Kidney (tissue), 22 donors: ENCODE measurements at places on chromosomes 1 and 21. TPM values are rescaled to one million over a fixed set of nuclear protein-coding genes. Genes with fewer than 3 reads are reported as not detected.

GRCh38 chr1:46520063-46520911 lies 30.7 kb downstream of the DMBX1 start:
- no peaks in the 10 kb centered on the region for H3K36me3 ChIP-seq
- H3K27ac ChIP-seq: no peak overlapping the region
- peaks cover 6% of the 10 kb centered on the region for H3K4me1 ChIP-seq
- peaks cover 4% of the 10 kb centered on the region for H3K27me3 ChIP-seq
- H3K4me3 ChIP-seq: no peak overlapping the region

The AXDND1 gene
- 0.57 TPM for total RNA-seq

The CYP2J2 gene
- total RNA-seq: 1.0 TPM

The TMEM167B gene
- total RNA-seq: 39.4 TPM

The IRF6 gene
- total RNA-seq: 37.1 TPM

The SERPINC1 gene
- 0.41 TPM for total RNA-seq

- no peak overlapping the region for H3K4me3 ChIP-seq
- H3K27ac ChIP-seq: peak overlapping the region; percentile 96
- H3K27me3 ChIP-seq: no peaks in the 10 kb centered on the region
These were observed 1.2 kb upstream of the SLC25A33 start for GRCh38 chr1:9537863-9538668.

- no peaks in the 10 kb centered on the region for H3K4me1 ChIP-seq
- H3K27me3 ChIP-seq: no peaks in the 10 kb centered on the region
- no peaks in the 10 kb centered on the region for H3K36me3 ChIP-seq
- no peak overlapping the region for H3K4me3 ChIP-seq
These were observed 16.5 kb upstream of the SLC30A1 start for GRCh38 chr1:211595419-211595818.

GRCh38 chr1:119674835-119675289 lies 26.8 kb upstream of the ZNF697 start:
- no peaks in the 10 kb centered on the region for H3K36me3 ChIP-seq
- peaks cover 2% of the 10 kb centered on the region for H3K4me1 ChIP-seq
- H3K27me3 ChIP-seq: no peaks in the 10 kb centered on the region
- H3K4me3 ChIP-seq: peak overlapping the region; percentile 70

DNA sequence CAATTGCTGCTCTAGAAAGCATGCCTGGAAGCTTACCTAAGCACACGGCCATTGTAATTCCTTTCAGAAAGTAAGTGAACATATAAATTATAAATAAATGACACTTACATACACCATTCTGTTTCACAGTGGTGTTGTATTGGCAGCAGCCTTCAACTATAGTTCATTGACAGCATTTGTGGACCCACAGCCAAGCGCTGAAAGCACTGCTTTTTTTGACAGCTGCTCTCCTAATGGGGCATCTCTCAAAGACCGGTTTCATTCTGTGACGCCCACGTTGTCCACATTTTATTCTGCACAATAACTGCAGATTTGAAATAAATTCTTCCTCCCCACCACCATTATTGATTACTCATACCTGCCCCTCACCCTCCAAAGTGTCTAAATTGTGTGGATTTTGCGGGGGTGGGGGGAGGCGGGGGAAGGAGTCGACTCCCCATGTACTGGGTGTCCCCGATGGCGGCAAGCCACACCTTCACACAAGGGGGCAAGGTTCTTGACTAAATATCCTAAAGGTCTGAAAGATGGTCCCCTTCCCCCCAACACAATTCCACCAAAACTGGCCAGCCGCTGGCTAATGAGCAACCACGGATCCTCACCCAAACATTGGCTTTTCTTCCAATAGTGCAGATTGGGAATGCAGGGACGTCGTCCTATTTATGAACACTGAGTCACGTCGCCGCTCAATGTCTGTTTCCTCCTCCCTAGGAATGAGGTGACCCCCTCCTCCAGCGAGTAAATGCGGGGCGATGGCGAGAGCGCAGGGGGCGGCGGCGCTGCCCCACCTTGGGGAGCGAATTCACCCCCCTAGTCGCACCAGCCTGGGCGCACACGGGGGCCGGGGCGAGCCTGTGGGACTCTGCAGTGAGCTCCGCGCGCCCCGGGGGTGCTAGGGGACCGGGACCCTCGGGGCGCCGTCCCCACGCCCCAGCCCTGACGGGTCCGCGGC lies 960 bp downstream of the RCAN1 start:
- H3K4me3 ChIP-seq: peak overlapping the region; percentile 34
- no peak overlapping the region for H3K27ac ChIP-seq
- DNase-seq: no peak
- H3K27me3 ChIP-seq: no peaks in the 10 kb centered on the region
- H3K36me3 ChIP-seq: no peaks in the 10 kb centered on the region
- H3K4me1 ChIP-seq: no peaks in the 10 kb centered on the region

- H3K36me3 ChIP-seq: no peaks in the 10 kb centered on the region
- no peak for DNase-seq
- H3K27ac ChIP-seq: no peak overlapping the region
- no peaks in the 10 kb centered on the region for H3K4me1 ChIP-seq
- H3K4me3 ChIP-seq: no peak overlapping the region
These were observed 100.0 kb upstream of the SLC44A3 start for GRCh38 chr1:94719926-94720793.

DNA sequence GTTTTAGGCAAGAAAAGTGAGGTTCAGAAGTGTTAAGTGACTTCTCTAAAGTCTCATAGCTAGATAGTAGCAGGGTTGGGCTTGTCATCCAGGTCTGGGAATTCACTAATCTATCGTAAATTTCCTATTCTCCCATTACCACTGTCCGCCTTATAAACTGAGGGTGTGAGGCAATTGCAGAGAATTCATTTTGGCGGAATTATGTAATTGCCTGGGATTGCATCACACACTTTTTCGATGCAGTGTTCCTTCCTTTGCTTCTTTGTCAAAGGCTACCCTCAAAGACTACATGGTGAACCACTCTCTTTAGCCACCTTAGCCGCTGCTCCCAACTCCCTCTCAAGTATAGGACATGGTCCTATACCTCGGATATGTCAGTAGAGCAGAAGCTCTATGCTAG lies 19.1 kb downstream of the SELP start:
- no peak overlapping the region for H3K27ac ChIP-seq
- no peak for DNase-seq
- no peak overlapping the region for H3K4me3 ChIP-seq
- H3K4me1 ChIP-seq: no peaks in the 10 kb centered on the region
- H3K27me3 ChIP-seq: no peaks in the 10 kb centered on the region

The HJV gene
- not detected for total RNA-seq

DNA sequence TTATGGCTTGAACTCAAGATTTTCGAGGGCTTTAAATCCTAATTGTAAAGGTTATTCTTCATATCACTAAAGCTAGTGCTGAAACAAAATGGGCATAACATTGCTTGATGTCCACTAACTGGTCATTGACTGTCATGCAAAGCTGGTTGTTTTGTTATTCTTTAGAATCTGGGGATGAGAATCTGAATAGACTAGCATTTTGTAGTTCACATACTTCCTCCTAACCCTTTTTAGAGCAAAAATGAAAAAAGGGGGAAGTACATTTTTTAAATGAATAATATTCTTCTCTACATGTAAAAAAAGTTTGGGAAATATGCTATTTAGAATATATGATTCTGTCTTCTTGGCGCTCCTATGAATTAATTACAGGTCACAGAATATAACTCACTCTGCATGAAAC lies 72.2 kb upstream of the HMCN1 start:
- no peak overlapping the region for H3K27ac ChIP-seq
- no peak for DNase-seq
- H3K27me3 ChIP-seq: no peaks in the 10 kb centered on the region
- H3K36me3 ChIP-seq: no peaks in the 10 kb centered on the region
- H3K4me3 ChIP-seq: no peak overlapping the region
- H3K4me1 ChIP-seq: no peaks in the 10 kb centered on the region

The CACNA1S gene
- total RNA-seq: not detected

DNA sequence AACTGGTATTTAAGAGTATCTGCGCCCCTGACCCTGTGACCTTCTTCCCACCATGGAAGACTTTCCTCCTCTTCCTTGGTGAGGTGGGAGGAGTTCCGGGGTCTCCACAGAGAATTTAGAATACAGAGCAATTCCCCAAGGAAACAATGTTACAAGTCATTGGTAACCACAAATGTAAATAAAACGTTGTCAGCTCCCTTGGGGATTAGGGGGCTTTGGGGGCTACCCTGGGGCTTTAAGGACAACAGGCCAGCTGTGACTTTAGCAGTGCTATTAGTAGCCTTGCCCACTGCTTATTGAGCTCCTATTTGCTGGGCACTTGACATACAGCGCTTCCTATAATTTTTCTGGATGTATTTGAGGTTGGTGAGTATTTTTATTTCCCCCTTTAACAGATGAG lies 69.0 kb downstream of the IGSF21 start:
- peaks cover 9% of the 10 kb centered on the region for H3K27me3 ChIP-seq
- no peaks in the 10 kb centered on the region for H3K36me3 ChIP-seq
- DNase-seq: no peak

DNA sequence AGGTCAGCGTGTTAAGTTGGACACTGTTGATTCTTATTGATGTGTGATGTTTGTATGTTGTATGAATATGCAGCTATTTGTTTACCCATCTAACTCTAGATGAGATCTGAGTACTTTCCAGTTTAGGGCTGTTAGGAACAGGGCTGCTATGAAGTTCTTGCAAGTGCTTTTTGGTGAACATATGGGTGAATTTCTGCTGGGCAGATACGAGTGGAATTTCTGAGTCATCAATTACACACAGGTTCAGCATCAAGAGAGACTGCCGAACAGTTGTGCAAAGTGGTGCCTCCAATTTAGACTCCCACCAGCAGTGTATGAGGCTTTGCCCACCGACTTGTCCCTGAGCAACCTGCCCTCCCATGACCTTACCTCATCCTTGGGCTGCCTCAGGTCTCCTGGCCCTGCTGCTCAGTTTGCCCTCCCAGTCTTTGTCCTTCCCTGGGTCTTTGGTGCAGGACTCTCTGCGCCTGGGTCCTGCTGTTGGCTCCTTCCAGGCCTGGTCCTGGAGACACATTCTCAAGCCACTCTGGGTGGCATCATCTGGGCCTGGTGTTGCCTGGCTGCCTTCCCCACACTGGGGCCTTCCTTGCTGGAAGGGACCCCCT lies 343.6 kb downstream of the PTPRU start:
- DNase-seq: no peak
- H3K36me3 ChIP-seq: no peaks in the 10 kb centered on the region
- no peak overlapping the region for H3K4me3 ChIP-seq
- no peak overlapping the region for H3K27ac ChIP-seq
- no peaks in the 10 kb centered on the region for H3K4me1 ChIP-seq

- H3K36me3 ChIP-seq: no peaks in the 10 kb centered on the region
- no peaks in the 10 kb centered on the region for H3K27me3 ChIP-seq
- no peak for DNase-seq
- peak overlapping the region; percentile 5 for H3K27ac ChIP-seq
- H3K4me3 ChIP-seq: no peak overlapping the region
These were observed 74.5 kb upstream of the SELENON start for GRCh38 chr1:25725482-25725881.

GRCh38 chr1:186059311-186059710 lies 315.7 kb downstream of the TPR start:
- no peaks in the 10 kb centered on the region for H3K4me1 ChIP-seq
- peak overlapping the region; percentile 7 for H3K27ac ChIP-seq
- H3K36me3 ChIP-seq: no peaks in the 10 kb centered on the region
- peak; percentile 28 for DNase-seq
- no peaks in the 10 kb centered on the region for H3K27me3 ChIP-seq
- H3K4me3 ChIP-seq: no peak overlapping the region

- no peaks in the 10 kb centered on the region for H3K36me3 ChIP-seq
- H3K4me1 ChIP-seq: no peaks in the 10 kb centered on the region
- no peak for DNase-seq
- no peak overlapping the region for H3K4me3 ChIP-seq
- no peak overlapping the region for H3K27ac ChIP-seq
These were observed 54.9 kb upstream of the S1PR1 start for GRCh38 chr1:101181930-101182329.

GRCh38 chr1:92577261-92577895 lies 90.7 kb upstream of the GFI1 start:
- H3K4me3 ChIP-seq: no peak overlapping the region
- H3K27me3 ChIP-seq: no peaks in the 10 kb centered on the region
- no peaks in the 10 kb centered on the region for H3K36me3 ChIP-seq
- H3K4me1 ChIP-seq: no peaks in the 10 kb centered on the region
- DNase-seq: no peak

DNA sequence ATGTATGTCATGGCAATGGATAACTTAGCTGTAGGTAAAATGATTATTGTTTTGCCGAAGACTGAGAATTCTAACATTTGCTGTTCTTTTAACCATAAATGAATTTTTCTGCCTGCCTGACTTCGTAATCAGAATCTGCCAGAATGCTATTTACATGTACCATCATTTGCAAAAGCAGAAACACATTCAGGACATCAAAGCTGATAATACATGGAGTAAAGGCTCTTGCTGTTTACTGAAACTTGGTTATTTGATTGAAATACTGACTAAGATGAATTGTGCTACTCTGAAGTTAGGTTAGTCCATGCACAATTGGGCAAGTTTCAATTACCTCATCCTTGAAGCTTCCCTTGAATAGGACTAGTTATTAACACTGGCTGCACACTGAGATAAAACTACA lies 293.8 kb downstream of the PLA2G4A start:
- no peaks in the 10 kb centered on the region for H3K27me3 ChIP-seq
- no peaks in the 10 kb centered on the region for H3K36me3 ChIP-seq
- H3K27ac ChIP-seq: no peak overlapping the region
- no peaks in the 10 kb centered on the region for H3K4me1 ChIP-seq

DNA sequence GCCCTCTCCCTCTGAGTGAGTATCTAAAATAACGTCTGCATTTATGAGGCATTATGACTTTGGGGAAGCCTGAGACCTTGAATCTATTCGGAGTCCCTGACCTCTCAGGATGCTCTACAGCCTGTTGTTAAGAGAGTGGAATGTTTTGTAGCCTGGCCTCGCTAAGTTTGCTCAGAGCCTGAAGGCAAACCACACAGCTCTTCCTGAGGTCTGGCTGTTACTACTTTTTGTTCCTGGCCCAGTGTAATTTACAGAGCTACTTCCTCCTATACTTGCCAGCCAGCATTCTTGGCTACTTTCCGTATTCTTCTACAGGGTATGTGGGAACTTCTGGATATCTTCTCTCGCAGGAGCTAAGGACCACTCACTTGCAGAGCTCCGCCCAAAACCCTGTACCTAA lies 3.6 kb upstream of the ZMYM4 start:
- no peaks in the 10 kb centered on the region for H3K36me3 ChIP-seq
- H3K27me3 ChIP-seq: no peaks in the 10 kb centered on the region
- no peak overlapping the region for H3K27ac ChIP-seq
- H3K4me3 ChIP-seq: no peak overlapping the region
- no peak for DNase-seq

The SMIM1 gene
- 7.0 TPM for total RNA-seq

DNA sequence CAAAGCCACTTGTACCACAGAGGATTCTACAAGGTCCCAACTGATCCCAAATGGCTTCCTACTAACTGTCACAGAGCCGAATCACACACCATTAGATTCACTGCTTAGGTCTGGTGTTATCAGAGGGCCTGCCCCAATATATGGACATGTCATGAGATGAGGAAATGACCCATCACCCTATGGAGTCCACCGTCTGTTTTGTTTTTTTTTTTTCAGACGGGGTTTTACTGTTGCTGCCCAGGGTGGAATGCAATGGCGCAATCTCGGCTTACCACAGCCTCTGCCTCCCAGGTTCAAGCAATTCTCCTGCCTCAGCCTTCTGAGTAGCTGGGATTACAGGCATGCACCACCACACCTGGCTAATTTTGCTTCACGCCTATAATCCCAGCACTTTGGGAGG lies 83.8 kb upstream of the ETS2 start:
- no peak for DNase-seq
- H3K27me3 ChIP-seq: no peaks in the 10 kb centered on the region
- no peaks in the 10 kb centered on the region for H3K4me1 ChIP-seq
- no peak overlapping the region for H3K27ac ChIP-seq
